ENCODE measurements at places on chromosomes 6 and 20.

GRCh38 chr6:134943522-134944111 is 6.3 kb downstream of the ALDH8A1 start:
- no peak for DNase-seq

DNA sequence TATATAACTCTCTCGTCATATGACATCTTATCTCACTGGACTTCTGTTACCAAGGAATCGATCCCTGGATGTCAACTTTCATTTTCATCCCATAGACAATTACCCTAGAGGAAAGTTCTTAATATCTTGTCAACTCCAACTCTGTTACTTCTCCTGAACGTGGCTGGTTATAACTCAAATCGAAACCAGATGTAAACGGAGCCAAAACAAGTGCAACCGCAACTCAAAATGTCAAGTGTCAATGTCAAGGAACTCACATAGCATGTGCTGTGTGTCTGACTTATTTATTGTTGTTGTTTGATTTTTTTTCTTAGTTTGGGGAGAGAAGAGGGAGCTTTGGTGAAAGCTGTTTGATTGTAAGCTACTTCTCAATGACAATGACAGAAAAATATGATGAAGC is 108.6 kb downstream of the VIP start:
- no peak for DNase-seq

- no peak for DNase-seq
Measured at GRCh38 chr6:108482559-108482958, 78.2 kb upstream of the FOXO3 start.

- no peak for DNase-seq
Measured at GRCh38 chr6:120260636-120261035, 911.1 kb upstream of the MAN1A1 start.

- DNase-seq, result no peak
Measured at GRCh38 chr6:12165722-12166280, 124.4 kb upstream of the EDN1 start.

GRCh38 chr20:60669211-60669610 is 582.9 kb upstream of the CDH4 start:
- DNase-seq, result no peak
